ENCODE measurements at places on chromosomes 1 and 21.

GRCh38 chr1:53625049-53625448 lies 113.9 kb downstream of the GLIS1 start:
- H3K27me3 ChIP-seq: no peaks in the 10 kb centered on the region
- no peak overlapping the region for H3K27ac ChIP-seq
- H3K4me1 ChIP-seq: no peaks in the 10 kb centered on the region

- peaks cover 12% of the 10 kb centered on the region for H3K4me1 ChIP-seq
- H3K27ac ChIP-seq: no peak overlapping the region
- peaks cover 2% of the 10 kb centered on the region for H3K36me3 ChIP-seq
- H3K4me3 ChIP-seq: no peak overlapping the region
- no peak for DNase-seq
- no peaks in the 10 kb centered on the region for H3K27me3 ChIP-seq
These were observed 85.5 kb downstream of the NRIP1 start for GRCh38 chr21:14979264-14979663.

DNA sequence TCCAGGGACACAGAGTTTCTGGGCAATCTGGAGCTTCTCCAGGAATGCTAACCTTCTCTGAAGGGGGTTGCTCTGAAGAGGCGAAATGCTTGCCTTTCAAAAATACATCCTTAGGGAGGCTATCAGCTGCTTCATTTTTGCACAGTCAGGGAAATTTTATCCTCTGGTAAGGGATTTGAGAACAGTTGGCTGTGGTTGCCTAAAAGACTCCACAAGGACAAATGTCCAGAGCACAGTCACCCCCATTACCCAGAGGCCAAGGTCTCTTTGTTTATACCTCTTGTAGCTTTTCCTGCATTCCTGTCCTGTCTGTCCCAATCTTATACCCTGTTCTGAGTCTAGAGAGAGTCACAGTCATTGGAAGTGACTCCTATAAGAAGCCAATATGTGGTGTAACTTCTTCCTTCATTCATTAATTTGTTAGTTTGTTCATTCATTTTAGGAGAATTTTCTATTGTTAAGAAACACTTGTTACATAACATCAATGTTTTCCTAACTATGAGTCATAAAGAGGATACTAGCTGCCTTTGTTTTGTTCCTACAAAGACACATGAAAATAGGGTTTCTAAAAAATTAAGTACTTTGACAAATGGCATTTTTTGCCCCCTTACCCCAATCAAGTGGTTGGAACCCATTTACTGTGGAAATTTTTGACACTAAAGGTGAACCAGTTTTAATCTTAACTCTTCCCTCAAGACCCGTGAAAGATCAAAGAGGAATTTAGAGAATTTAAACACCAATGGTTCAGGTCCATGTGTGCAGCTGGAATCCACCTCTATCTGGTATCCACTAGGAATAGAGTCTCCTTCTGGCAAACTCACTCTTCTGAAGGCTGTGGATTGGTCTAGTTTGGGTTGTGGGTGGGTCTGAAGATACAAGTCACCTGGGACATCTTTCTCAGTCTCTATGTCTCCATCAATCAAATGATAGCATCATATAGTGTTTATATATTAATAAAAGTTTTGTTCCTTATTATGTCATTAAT lies 47.1 kb downstream of the GPR88 start:
- H3K27ac ChIP-seq: no peak overlapping the region
- H3K4me3 ChIP-seq: no peak overlapping the region
- no peaks in the 10 kb centered on the region for H3K36me3 ChIP-seq

- no peak overlapping the region for H3K27ac ChIP-seq
- H3K27me3 ChIP-seq: no peaks in the 10 kb centered on the region
- DNase-seq: no peak
- peaks cover 7% of the 10 kb centered on the region for H3K4me1 ChIP-seq
- H3K36me3 ChIP-seq: peaks cover 32% of the 10 kb centered on the region
These were observed 20.1 kb downstream of the WDR4 start for GRCh38 chr21:42858957-42859890.

GRCh38 chr1:211637066-211637465 lies 38.4 kb downstream of the NEK2 start:
- DNase-seq: no peak
- no peak overlapping the region for H3K4me3 ChIP-seq
- no peaks in the 10 kb centered on the region for H3K27me3 ChIP-seq
- no peaks in the 10 kb centered on the region for H3K4me1 ChIP-seq

- no peaks in the 10 kb centered on the region for H3K27me3 ChIP-seq
- peaks cover 1% of the 10 kb centered on the region for H3K36me3 ChIP-seq
- no peak for DNase-seq
- no peak overlapping the region for H3K27ac ChIP-seq
- peaks cover 48% of the 10 kb centered on the region for H3K4me1 ChIP-seq
These were observed 8.3 kb downstream of the RAB4A start for GRCh38 chr1:229279242-229279641.

GRCh38 chr1:215830226-215830810 lies 263.2 kb downstream of the KCTD3 start:
- H3K27me3 ChIP-seq: no peaks in the 10 kb centered on the region
- no peak overlapping the region for H3K4me3 ChIP-seq

GRCh38 chr1:17447501-17447992 lies 8.1 kb upstream of the RCC2 start:
- no peaks in the 10 kb centered on the region for H3K4me1 ChIP-seq
- H3K36me3 ChIP-seq: no peaks in the 10 kb centered on the region
- no peak overlapping the region for H3K27ac ChIP-seq

GRCh38 chr1:22189619-22190018 lies 46.7 kb upstream of the WNT4 start:
- DNase-seq: no peak
- peaks cover 57% of the 10 kb centered on the region for H3K27me3 ChIP-seq
- H3K4me1 ChIP-seq: peaks cover 12% of the 10 kb centered on the region
- no peak overlapping the region for H3K4me3 ChIP-seq

Measured in central memory CD8-positive, alpha-beta T cell (primary cell).